AG09319 (cell line): ENCODE measurements at places on chromosomes 3 and 15.

DNA sequence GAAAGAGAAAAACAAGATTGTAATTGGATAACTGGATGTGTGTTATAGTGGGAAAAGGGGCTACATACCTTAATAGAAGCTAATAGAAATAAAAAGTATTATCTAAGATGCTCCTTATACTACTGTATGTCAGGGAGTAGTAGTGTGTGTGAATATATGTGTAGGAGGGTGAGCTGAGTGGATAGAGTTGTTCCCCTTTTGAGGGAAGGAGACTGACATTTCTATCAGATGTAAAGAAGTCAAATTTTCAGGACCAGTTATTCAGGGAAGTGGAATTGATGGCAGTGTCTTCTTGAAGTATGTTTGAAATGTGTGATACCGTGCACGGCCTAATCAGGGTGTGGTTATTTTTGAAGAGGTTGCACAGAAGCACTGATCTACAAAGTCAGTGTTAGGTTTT lies 49.1 kb downstream of the PCOLCE2 start:
- no peak for DNase-seq

- DNase-seq: no peak
Observed at GRCh38 chr3:127139601-127140500, 53.1 kb upstream of the PRR23E start.

- no peak for DNase-seq
Observed at GRCh38 chr3:183315739-183316138, 62.7 kb downstream of the B3GNT5 start.

GRCh38 chr3:170154569-170155143 lies 26.9 kb downstream of the PHC3 start:
- no peak for DNase-seq

DNA sequence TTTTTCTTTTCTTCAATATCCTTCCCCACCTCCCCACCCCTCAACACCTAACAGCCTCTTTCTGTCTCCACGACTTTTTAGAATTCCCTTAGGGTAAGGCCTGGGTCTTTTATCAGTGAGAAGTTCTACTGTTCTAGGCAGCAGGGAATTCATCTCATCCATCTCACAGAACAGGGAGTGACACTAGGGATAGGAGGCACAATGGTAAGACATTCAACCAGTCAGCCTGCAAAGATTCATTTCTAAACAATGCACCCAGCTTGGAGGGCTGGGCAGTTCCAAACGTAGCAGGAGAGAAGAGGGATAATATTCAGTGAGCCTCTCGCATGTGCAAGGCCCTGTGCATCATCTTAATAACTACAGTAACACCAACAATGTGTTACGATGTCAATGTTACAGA lies 43.6 kb downstream of the LRIG1 start:
- no peak for DNase-seq

- DNase-seq: no peak
Observed at GRCh38 chr3:78893161-78893560, 874.6 kb downstream of the ROBO1 start.

DNA sequence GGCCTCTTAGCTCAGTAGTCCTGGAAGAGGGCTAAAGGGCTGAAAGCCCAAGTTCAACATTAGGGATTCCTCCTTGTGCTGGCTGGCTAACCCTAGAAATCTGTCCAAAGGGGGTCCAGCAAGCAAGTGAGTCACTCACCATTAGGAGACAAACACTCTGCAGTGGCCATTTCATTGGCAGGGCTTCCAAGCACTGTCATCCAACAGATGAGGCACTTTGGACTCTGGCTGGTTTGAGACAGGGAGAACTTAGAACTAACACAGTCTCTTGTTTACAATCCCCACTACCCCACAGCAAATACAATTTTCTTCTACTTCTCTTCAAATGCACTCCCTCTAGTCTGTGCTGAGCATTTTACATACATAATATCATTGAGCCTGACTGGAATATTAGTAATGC lies 10.1 kb upstream of the WNT5A start:
- DNase-seq: no peak

- no peak for DNase-seq
Observed at GRCh38 chr15:82764117-82764490, 41.8 kb downstream of the FSD2 start.

DNA sequence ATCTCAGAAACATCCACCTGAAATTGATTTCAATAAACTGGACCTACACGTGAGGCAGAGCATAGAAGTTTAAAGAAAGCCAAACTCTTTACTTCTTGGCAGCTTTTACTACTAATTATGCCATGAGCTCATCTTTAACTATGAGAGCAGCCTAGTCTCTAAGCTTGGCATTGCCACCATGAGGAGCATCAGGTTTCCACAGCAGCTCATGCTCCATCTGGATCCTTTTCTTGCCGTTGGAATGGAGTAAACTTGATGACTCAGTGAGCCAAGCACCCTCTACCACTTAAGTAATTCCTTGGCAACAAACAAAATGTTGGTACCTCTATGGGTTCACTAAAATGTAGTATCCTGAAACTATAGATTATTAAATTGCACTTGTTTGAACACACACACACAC lies 583.2 kb downstream of the EPHA3 start:
- DNase-seq: no peak

DNA sequence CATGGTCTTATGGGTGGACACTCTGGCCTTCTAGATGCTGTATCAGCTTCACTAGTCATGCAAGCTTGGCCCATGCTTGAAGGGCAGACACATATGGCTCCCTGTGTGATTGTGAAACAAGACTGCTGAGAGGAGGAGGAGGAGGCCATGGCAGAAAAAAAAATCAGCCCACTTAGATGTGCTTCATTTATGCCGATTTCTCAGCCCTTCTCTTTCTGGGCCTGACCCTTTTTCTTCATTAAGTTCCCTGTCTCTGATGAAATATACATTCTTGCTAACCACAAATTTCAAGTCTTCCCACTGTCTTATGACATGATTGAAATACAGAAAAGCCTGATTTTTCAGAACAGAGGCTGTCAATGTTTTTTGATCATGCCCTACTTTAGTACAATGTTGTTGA lies 213.0 kb upstream of the FEZF2 start:
- DNase-seq: no peak

DNA sequence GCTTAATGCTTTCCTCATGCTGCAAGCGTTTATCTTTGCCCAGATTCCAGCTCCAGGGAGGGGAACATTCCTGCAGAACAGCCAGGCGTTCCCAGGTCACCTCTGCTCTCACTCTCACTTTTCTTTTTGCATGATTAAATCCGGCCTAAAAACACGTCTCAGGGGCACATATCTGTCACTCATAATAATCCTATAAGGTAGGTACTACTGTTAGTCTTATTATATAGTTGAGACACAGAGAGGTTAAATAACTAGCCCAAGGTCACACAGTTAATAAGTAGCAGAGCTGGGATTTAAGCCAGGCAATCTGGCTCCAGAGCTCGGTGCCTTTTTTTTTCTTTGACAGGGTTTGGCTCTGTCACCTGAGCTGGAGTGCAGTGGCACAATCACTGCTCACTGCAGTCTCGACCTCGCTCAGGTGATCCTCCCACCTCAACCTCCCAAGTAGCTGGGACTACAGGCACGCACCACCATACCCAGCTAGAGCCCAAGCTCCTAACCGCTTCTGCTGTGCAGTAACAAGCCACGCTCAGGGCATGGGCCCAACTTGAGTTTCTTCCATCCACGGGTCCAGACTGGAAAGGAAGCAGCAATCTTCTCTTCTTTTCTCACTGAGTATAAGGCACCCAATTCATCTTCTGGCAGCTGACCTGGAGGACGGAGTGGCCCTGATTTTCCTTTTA lies 96.5 kb downstream of the LIPC start:
- peak; percentile 36 for DNase-seq

GRCh38 chr3:123779655-123780231 lies 104.4 kb downstream of the MYLK start:
- no peak for DNase-seq

DNA sequence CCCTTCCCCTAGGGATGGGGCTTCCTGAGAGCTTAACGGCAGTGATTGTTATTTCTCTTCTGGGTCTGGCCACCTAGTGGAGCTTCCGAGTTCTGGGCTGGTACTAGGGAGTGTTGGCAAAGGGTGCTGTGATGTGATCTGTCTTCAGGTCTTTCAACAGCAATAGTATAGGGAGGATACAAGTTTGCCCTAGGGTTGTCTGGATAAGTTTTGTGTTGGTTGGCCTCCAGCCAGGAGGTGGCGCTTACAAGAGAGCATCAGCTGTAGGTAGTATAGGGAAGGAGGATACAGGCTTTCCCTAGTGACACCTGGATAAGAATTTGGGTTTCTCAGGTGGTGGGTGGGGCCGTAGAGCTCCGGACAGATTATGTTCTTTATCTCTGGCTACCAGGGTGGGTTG lies 19.2 kb upstream of the CPOX start:
- no peak for DNase-seq

GRCh38 chr15:28112962-28113361 lies 13.8 kb upstream of the OCA2 start:
- no peak for DNase-seq

DNA sequence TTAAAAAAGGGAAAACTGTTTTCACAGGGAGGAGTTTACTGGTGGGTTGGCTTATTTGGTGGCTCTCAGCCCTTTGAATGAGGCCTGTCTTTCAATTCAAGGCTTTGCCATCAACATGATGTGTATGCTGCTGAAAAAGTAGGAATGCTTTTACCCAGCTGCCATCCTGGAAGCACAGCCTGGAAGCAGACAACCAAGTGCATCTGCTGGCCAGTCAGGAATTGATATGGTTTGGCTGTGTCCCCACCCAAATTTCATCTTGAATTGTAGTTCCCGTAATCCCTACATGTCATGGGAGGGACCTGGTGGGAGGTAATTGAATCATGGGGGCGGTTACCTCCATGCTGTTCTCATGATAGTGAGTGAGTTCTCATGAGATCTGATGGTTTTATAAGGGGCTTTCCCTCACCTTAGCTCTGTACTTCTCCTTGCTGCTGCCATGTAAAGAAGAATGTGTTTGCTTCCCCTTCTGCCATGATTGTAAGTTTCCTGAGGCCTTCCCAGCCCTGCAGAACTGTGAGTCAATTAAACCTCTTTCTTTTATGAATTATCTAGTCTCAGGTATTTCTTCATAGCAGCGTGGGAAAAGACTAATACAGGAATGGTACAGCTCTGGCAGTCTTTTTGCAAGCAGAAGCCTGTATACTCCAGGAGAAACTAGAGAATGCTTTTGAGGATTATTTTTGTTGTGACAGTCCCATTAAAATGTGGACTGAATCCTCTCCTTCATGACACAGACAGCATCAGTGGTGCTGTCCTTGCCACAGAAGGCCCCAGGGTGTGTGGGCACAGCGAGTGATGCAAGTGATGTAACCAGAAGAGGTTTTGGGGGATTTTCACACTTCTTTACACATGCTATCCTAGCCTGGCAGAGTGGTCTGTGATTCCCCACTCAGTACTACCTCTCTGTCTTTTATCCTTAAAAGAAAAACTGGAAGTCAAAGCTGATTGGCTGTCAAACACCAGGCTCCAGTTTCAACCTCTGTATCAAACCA lies 20.0 kb downstream of the PLCL2 start:
- DNase-seq: no peak

- DNase-seq: no peak
Observed at GRCh38 chr15:70055601-70056051, 42.1 kb downstream of the TLE3 start.

- no peak for DNase-seq
Observed at GRCh38 chr15:64070965-64071851, 22.4 kb downstream of the CIAO2A start.

GRCh38 chr15:93378558-93378957 lies 289.5 kb upstream of the RGMA start:
- no peak for DNase-seq

- DNase-seq: no peak
Observed at GRCh38 chr3:14425581-14426304, 23.3 kb downstream of the SLC6A6 start.

GRCh38 chr15:93152951-93153350 lies 63.9 kb upstream of the RGMA start:
- no peak for DNase-seq

DNA sequence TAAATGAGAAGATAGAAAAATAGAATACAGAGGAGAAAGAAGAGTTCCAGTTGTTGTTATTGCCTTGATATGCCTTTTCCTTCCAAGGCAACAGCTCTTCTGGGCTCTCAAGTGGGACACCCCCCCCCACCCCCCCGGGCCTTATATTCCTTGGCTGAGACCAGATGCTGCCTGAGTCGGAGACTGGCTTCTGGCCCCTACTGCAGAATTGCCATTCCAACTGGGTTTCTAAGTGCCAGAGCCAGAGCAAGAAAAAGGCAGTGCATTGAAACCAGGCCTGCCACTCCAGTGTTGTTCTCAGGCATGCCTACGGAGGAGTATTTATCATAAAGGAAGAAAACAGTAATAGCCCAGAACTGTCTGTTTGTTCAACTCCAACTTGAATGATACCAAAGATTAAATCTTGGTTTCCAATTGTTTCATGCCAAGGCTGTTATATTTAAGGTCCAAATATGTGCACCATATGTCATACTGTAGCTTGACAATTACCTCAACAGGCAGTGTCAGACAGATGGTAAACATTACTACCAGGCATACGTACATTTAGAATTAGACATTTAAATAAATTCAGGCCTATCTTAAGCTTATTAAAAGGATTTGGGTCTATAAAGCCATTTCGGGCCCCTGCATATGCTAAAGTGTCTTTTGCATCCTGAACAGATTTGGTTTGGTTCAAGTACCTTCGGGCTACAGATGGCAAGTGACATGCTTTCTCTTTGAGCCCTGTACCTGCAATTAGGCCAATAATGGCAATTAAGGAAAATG lies 209.9 kb upstream of the SEMA6D start:
- no peak for DNase-seq

DNA sequence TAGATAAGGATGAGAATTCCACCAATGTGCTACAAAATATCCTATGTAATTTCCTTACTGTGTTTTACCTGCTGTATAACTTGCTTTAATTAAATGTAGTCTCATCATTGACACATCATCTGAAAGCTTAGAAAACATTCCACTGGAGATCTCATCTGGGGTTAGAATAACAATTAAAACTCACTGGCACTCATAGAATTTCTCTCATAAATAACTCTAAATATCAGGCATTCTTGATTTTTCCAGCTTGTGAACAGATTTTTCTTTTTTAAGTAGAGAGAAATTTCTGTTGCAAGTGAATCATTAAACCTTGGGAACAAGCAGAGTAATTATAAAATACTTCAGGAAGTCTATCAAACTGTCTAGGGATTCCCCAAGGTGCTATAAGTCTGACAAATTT lies 843.8 kb downstream of the NAALADL2 start:
- DNase-seq: no peak

GRCh38 chr3:66055289-66055688 lies 16.6 kb upstream of the MAGI1 start:
- no peak for DNase-seq

DNA sequence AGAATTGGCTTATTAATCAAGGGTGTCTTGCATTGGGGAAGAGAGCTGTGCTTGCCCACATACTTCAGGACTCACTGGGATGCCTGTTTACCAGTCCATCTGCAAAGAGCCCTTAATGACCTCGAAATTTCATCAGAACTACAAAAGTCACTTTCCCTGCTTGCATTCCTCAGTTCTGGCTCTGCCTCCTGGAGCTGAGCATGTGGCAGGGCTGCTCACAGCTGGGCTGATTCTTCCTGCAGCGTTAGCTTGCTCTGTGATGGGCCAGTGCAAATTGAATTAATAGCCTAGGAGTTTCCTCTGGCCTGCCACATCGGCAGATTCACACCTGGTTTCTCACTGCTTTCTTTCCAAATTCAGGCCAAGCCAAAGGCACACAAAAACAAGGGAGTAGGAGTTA lies 108.9 kb downstream of the DUT start:
- peak; percentile 79 for DNase-seq
